ENCODE measurements at places on chromosomes 6 and 20.

GRCh38 chr6:148967541-148967956 lies 220.7 kb downstream of the UST start:
- DNase-seq: no peak

DNA sequence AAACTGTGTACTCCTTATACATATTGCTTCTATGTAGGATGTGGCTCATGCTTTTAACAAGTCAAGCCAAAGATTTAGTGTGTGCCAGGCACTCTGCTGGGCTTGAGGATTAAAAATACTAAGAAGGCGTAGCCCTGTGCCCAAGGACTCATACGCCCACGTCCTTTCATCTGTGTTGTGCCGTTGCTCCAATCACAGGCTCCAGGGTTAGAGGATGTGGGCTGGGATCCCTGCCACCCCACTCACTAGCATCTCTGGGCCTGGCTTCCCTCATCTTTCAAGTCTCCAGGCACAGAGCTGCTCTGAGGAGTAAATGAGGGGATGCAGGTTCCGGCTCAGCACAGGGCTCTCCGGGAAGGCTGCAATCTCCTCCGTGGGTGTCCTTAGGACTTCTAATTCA lies 214.2 kb downstream of the SYNDIG1 start:
- DNase-seq: no peak

GRCh38 chr20:34915749-34916455 lies 39.5 kb downstream of the ACSS2 start:
- DNase-seq: no peak

- DNase-seq: no peak
Measured at GRCh38 chr20:63937596-63937995, 18.6 kb downstream of the UCKL1 start.

- no peak for DNase-seq
Measured at GRCh38 chr6:6866656-6867403, 240.9 kb upstream of the RREB1 start.

DNA sequence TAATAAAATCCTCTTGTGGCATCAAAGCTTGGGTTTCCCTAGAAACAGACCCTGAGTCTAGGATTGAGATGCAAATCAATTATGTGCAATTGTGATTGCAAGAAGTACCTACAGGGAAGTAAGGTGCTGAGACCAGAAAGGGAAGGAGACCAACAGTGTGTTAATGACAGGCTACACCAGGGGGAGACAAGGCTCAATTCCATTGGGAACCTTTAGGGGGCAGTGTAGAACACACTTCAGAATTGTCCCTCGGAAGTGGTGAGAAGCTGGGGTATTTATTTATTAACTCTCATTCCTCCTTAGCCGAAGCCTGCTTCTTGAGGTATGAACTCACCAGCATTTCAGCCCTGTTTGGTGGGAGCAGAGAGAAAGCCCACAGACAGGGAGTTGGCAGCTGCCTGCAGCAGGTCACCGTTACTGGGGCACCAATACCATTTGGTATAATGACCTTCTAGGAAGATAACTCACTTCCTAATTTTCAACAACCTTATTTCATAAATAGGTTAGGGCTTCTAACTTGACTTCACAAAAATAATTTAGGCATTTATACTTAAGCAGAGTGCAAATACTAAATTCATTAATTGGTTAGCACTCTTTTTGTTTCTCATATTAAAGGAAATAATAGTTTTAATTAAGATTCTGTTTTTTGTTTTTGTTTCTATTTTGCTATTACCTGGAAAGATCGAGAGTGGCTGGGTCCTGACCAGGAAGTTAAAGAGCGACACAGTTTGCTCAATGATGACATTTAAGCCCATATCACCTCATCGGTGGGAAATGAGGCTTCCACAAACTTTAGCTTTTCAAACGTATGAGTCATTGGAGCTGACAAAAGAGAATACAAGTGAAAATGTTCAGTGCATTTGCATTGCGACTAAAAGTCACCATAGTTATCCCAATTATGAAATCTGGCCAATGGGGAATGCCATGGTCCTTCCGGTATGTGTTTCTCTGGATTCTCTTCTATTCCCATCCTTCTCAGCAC lies 94.8 kb downstream of the BTBD3 start:
- no peak for DNase-seq

DNA sequence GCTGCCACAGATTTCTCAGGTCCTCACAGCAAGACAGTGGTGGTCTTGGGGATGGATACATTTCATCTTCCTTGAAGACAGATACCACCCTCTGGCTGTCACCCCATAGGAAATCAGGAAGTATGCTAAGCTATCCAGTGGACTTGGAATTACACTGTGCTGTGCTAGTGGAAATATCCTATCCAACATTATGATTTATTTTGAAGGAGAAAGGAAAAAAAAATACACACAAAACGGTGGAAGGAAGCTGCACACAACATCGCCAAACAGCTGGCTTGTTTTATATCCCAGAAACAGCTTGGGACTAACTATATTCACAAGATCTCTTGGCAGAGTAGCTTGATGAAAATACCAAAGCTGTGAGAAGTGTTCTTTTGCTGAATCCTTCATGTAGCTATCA lies 257.6 kb downstream of the LAMA2 start:
- no peak for DNase-seq

GRCh38 chr6:37029249-37029971 lies 24.0 kb downstream of the FGD2 start:
- DNase-seq: peak; percentile 47

GRCh38 chr20:20211274-20211987 lies 156.5 kb upstream of the INSM1 start:
- DNase-seq: no peak

GRCh38 chr6:11632231-11632630 lies 94.7 kb downstream of the TMEM170B start:
- no peak for DNase-seq

DNA sequence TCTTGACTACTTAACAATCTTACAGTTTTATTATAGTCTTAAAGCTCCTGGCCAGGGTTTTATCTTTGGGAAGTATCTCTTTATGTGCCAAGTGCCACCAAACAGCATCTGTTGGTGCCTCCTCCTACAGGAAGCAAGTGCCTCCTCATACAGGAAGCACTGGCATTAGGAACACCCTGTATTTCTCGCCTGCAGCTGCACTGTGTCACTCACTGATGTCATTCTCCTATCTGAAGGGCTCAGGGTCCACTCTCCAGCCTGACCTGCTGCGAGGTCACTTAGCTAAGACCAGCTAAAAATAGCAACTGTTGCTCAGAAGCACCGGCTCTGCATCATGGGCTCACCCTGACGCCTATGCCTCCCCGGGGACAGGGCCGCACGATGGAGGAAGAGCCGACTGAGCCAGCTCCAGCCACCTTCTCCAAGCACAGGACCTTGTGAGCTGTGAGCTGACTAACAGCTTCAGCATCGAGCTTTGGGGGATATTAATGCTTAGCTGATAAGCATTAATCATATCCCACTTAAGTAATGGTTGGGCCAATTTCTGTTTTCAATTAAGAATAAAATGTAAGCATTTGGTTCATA lies 66.3 kb upstream of the CD93 start:
- DNase-seq: no peak

DNA sequence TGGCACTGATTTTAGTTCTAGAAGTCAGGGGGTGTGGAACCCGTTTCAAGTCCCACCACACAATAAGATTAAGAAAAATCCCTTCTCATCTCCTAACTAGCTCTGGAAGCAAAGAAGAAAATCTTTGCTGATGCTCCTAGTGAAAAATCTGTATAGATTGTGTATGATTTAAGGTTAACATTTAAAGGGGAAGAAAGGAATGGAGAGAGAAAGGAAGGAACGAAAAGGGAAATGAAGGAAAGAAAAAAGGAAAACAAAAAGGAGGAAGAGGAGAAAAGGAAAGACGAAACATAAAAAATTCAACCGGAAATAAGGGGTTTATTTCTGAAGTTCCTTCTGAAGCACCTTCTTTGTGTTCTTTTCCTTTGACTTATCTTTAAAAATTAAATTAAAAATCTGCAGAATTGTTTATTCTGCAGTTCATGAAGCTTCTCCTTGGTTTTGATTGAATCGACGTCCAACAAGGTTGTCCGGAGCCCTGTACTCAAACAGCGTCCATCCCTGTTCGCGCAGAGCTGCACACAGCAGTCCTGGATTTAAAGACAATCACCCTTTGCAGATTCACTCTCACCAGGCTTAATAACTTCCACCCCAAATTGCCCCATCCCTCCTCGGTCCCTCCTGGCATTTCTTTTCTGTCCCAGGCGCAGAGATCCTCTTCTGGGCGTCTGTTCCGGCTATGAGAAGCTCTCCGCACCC lies 1.6 kb upstream of the TFAP2B start:
- no peak for DNase-seq

DNA sequence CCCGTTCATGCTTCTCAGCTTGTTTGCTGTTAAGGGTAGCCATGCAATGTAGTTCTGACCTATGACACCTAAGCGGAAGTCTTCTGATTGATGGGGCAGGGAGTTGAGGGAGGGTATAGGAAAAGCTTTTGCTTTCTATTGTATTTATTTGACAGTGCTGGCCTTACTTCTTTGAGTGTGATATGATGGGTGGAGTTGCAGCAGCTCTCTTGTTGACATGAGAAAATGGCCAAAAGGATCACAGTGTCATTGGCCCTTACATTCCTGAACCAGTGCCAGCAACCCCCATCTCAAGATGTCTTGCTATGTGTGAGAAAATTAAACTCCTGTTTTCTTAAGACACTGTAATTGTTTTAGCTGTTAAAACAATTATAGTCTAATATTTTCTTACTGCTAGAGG lies 117.5 kb downstream of the SAMD5 start:
- DNase-seq: no peak

GRCh38 chr20:56981301-56981700 lies 285.1 kb downstream of the BMP7 start:
- DNase-seq: no peak
